ENCODE measurements at places on chromosomes 13 and 19. TPM values are rescaled to one million over a fixed set of nuclear protein-coding genes. Genes with fewer than 3 reads are reported as not detected.

Gene APOC4
- not detected for total RNA-seq

DNA sequence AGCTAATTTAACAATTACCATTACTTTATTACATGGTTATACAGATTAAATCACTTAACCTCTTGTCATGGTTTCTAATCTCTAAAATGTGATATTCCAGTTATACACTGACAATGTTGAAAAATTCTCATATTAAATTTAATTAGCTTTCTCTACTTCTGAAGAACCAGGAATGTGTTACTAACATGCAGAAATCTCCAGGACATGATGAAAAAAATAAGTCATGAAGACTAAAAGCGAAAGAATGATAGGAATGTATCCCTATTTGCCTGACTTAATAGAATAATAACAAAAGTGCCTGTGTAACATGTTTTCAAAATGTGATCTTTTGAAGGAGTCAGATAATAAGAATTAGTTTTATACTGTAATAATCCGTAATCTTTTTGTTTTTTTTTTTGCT is 2823.7 kb upstream of the PCDH20 start:
- peak; percentile 48 for DNase-seq

GRCh38 chr13:101579281-101579802 is 126.9 kb downstream of the ITGBL1 start:
- peak; percentile 43 for DNase-seq

DNA sequence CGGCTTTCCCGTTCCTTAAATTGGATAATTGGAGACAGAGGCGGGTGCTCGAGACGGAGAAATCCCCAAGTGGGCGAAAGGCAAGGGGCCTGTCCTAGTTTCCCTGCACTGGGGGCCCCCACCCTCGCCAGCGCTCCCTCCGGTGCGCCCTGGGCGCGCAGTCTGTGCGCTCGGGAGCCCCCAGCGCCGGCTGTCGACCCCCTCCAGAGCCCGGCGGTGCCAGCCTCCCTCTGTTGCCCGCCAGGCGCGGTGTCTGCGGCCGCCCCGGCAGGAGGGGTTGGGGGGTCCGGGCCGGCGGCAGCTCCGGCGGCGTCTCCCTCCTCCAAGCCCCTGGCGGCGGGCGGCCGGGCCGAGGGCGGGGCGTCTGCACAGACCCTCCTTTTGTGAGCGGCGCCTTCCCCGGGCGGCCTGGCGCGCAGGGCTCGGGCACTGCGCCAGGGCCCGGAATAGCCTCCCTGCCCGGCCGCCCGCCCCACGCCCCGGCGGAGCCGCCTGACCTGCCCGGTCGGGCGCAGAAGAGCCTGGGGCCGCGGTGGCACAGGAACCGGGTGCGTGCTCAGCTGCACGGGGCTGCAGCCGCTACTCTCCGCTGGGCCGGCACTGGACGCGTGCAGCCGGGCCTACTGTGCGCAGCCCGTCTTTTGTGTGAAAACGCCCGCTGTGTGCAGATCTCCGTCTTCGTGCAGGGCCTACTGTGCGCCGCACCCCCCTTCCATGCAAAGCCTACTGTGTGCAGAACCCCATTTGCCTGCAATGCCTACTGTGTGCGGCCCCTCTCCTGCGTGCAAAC is 13.2 kb downstream of the GADD45B start:
- DNase-seq = no peak

GRCh38 chr13:111338841-111339240 is 18.4 kb downstream of the TEX29 start:
- no peak for DNase-seq

DNA sequence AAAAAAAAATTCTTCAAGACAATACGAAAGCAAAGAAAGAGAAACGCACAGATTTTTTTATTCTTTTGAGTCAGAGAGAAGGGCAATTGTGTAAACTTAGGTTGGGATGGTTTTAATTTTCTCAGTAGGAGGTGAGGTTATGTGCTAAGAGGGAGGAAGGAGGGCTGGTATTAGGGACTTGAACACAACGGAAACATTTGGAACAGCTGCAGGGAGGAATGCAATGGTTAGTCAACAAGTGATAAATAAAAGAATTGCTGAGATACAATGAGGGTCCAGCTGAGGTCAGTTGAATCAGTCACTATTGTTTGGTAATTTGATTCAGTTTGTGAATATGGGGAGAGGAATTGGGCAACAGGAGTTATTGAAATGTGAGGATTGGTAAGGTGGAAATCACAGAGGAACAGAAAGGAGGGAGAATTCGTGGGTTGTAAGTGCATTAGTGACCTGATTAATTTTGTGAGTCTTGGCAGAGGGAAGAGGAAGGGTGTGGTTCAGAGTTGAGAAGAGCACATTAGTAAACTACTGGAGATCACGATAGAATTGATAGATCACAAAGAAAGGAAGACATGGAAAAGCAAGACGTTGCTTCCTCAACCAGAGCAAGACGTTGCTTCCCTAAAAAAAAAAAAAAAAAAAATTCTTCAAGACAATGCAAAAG is 499.5 kb upstream of the SPRY2 start:
- DNase-seq = no peak

DNA sequence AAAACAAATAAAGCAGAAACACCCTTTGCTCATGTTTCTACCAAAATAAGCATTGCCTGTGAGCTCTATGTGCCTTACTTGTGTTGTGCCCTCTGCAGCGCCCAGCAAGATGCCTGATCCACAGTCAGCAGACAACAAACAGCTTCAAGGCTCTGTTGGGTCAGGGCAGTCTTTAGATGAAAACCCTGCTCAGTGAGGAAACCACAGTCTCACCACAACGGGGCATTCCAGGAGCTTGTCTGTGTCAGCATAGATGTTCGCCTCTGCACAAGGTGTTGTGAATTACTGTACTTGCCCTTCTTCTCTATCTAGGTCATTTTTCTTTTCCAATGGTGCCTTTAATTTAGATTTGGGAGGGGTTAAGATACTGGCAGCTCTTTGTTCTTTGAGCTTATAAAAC is 251.9 kb downstream of the COL4A1 start:
- DNase-seq = no peak

- no peak for DNase-seq
These were observed 257.4 kb upstream of the SLITRK1 start for GRCh38 chr13:84139561-84140158.
